ENCODE measurements at places on chromosomes 1 and 21.
A peak's percentile ranks its signal among the peaks of the same experiment; 100 is the strongest.

DNA sequence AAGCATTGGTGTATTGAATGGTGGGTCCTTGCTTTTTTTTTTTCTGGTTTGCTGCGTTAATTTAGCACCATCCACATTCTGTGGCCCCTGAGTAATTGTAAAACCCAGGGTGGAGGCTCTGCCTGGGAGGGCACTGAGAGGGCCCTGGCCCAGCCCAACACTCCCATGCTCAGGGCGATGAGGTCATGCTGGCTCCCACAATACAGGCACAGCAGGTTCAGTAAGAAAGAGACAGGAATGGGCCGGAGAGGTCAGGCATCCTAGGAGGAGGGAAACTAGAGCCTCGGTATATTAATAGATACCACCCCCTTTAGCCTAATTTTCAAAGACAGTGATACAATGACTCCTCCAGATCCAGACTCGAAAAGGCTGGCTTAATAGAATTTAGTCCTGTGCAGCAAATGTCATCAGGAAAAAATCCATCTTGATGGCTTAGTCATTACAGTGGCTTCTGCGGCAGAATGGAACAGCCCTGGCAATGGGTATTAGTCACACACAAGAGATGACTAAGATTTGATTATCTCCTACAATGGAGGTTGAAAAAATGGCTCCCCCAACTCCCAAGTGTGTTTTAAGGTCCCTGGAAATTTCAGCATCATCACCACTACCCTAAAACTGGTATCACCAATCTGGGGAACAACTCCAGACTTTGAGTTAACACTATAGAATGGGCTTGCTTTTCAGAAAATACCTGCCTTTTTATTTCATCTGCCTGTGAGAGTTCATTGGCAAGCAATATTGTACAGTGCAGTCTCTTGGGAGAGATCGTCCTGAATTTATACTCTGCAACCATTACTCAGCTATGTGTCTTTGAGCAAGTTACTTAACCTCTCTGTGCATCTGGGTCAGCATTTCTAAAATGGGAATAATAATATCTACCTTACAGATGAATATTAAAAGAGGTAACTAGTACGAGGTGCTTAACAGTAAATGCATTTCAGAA is 43.9 kb upstream of the LYST start:
- peak; percentile 82 for DNase-seq

DNA sequence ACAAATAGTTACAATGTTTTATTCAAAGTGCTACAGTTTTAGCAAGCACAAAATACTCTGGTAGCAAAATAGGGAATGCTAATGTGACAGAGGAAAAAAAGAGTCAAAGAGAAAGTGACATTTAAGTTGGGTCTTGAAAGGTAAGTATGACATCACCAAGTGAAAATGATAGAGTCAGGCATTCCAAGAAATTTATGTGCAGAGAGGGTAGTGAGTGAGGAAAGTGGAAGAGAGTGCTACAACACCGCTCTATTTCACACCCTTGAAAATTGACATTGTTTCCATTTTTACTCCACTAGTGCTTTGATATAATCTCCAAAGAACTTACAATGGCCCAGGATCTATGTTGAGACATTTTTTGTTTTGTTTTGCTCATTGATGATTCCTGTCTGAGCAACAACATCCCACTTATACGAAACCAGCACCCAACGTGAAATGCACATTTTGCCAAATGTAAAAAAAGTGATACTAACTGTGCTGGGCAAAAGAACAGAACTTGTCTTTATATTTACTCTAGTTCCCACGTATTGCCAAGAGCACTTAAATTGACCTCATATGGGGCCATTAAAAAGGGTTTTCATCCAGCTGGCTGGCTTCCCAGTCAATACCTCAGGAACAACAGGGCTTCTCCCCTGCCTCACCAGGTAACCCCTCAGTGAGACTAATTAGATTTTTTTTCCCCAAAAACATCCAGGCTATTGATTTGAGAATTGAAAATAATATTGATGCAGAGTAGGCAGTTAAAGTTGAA is 206.3 kb upstream of the NR5A2 start:
- DNase-seq: no peak

DNA sequence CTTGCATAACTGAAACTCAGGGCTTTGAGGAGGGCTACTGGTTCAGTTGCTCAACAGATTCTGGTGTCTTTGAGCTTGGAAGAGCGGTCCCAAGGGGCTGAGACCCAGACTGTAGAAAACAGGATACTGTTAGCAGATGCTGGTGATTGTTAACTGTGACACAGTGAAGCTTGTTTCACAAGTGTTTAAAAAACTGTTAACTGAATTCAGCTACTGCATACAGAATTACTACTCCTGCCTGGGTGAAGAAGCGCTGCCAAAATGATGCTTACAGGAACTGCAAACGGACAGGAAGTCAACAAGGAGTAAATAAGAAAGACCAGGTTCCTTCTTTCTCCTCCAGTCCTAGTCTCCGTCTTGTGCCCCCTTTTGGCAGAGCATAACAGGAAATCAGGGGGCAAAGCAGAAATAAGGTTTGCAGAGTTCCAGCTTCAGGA is 195.3 kb upstream of the USP25 start:
- DNase-seq: peak; percentile 31

DNA sequence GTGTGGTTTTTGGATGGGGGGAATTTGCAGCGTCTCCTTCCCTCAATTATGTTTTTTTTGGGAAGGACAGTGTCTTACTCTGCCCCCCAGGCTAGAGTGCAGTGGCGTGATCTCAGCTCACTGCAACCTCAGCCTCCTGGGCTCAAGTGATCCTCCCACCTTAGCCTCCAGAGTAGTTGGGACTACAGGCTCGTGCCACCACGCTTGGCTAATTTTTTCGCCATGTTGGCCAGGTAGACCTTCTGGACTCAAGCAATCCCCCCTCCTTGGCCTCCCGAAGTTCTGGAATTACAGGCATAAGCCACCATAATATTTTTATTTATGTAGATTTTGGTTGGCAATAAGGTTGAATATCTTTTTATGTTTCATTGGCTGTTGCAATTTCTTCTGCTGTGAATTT is 9.5 kb upstream of the PARP1 start:
- DNase-seq: no peak

DNA sequence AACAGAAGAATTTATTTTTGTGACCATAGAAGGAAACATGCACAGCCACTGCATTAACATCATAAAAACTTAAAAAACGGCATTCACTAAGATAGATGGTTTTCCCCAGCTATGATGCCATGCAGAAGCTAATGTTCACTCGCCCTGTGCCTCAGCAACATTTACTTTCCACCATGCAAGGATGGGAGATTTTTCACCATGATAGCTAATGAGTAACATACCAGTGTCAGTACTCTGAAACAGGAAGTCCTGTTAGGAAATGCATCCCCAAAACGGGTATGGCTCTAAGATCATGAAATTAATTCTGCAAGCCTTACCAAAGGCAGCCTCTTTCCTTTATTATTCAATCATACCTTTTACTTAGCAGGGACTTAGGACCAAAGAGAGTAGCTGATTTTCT is 17.5 kb upstream of the VAMP3 start:
- peak; percentile 54 for DNase-seq

GRCh38 chr1:100051893-100052292 is 80.8 kb downstream of the SASS6 start:
- DNase-seq: no peak

- no peak for DNase-seq
Observed at GRCh38 chr1:56390232-56390867, 189.0 kb downstream of the PLPP3 start.

GRCh38 chr1:16954579-16954978 is 25.8 kb downstream of the MFAP2 start:
- no peak for DNase-seq

GRCh38 chr1:60063561-60063960 is 10.0 kb downstream of the C1orf87 start:
- DNase-seq: no peak

- DNase-seq: no peak
Observed at GRCh38 chr1:195097316-195097715, 1510.9 kb downstream of the KCNT2 start.

GRCh38 chr1:25810341-25811299 is 9.1 kb upstream of the MTFR1L start:
- peak; percentile 71 for DNase-seq

DNA sequence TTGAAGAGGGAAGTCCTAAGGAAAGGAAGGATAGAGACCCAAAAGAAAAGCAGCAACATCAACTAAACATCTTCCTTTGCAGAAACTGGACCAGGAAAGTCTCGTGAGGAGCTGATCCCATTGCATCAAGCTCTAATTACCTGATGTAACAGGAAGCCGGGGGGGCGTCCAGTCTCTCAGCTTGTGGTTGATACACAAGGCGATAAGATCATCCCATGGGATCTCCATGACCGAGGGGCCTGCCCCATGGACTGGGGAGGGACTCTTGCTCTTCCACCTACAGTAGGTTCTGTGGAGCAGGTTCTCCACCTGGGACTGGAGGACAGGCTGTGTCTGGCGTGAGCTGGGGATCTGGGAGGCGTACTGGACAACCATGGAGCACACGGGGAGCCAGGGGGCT is 14.8 kb upstream of the LSS start:
- DNase-seq: no peak

DNA sequence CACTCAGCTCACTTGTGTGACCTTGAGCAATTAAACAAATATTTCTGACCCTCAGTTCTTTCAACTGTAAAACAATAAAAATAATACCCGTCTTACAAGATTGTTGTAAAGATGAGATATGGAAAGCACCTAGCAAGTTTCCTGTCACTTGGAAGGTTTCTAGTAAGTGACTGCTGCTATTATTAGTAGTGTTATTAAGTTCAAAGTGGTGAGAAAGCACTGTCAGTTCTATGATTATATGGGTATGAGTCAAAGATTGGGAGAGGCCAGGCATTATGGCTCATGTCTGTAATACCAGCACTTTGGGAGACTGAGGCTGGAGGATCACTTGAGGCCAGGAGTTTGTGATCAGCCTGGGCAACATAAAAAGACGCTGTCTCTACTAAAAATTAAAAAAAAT is 145.4 kb downstream of the C1orf21 start:
- no peak for DNase-seq

Data from inflammatory macrophage (primary cell).